Activated CD8-positive, alpha-beta memory T cell treated with anti-CD3 and anti-CD28 coated beads for 1 hour (primary cell): ENCODE measurements at places on chromosomes 3 and 15.

DNA sequence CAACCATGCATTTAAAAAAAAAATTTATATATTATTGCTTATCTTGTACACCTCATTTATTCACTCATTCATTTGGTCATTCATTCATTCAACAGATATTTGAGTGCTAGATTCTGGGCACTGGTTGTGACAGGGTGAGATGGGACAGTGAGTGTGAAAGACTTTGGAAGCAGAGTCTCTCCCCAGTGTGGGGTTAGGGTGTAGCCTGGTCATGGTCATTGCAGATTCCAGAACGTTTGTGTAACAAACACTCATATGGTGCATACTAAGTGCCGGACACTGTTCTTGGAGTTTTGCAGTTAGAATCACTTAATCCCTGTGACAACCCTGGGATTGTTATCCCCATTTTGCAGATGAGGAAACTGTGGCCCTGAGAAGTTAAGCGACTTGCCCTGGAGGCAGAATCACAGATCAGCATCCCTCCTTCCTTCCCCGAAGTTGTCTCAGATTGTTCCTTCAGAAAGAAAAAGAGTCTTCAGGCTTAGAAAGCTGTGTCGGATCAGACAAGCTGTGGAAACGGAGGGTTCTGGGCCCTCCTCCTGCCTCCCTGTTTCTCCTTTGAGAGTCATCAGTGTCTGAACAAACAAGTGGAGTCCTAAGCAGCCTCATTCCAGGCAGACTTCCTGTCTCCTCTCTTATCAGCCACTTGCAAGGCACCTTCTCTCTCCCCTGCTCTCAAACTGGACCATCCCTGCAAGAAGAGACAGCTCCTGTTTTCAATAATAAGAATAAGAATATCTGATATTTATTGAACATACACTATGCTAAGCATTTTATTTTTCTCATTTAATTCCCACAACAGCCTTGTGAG lies 6.3 kb downstream of the LOXL1 start:
- DNase-seq, result no peak

DNA sequence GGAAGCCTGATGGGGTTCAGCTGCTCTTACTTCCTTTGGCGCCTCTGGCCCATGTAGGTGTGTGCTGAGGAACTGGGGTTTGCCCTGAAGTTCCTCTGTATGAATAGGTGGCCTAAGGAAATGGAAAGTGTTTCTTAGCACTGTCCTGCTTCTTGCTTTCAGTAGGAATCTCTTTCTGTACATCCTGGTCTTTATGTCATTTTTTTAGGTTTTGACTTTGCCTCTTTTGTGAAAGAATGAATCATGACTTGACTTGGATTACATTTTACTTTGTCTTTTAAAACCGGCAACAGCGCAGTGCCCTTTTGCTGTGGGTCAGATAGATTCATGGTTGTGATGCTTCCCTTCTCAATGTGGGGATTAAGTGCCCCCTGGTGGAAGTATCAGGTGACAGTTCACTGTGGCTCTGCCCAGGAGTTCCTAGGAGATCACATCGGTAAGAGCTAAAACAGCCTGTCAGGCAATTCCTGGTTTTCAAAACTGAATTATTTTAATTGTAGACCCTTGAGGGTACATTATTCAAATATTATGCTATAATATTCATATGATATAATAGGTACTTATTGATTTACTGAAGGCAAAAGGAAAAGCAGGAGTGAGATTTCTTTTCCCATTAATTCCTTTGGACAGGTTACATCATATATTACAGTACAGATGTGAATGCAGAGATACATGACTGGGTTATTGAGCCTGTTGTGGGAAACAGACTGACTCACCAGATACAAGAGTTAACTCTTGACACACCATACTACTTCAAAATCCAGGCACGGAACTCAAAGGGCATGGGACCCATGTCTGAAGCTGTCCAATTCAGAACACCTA lies 95.4 kb downstream of the HCN4 start:
- DNase-seq, result no peak

DNA sequence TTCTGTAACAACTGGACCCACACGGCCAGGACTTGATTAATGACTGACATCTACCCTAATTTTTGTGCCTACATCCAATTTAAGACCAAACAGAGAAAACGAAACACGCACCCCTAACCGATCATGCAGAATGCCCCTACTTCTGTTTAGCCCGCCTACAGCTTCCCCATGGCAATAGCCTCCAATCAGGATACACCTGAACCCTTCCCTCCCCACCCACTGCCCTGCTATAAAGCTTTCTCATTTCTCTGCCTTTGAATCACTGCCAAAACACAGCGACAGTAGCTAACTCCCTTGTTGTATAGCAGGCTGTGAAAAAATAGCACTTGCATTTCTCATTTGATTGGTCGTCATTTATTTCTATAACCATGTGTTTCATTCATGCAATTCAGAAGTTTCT lies 45.2 kb upstream of the DPPA4 start:
- no peak for DNase-seq

DNA sequence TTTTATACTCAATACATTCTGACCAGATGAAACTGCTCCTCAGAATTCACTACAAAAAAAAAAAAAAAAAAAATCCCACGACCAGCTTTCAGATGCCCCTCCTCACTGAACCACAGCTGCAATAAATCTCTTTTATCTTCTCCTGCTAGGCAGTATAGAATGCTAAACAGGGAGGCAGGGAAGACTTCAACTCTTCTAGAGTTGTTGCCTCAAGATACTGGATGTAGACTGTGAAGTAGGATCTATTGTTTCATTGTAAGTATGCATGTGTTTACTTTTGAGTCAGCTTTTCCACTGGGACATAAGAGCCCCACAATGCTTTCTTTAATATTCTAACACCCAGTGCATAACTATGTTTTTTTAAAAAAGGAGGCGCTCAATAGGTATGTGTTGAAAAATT lies 401.4 kb downstream of the TBL1XR1 start:
- DNase-seq, result no peak

- DNase-seq, result no peak
Measured at GRCh38 chr3:167830007-167830406, 94.5 kb downstream of the SERPINI1 start.

GRCh38 chr15:66784174-66784573 lies 82.1 kb downstream of the SMAD6 start:
- no peak for DNase-seq

DNA sequence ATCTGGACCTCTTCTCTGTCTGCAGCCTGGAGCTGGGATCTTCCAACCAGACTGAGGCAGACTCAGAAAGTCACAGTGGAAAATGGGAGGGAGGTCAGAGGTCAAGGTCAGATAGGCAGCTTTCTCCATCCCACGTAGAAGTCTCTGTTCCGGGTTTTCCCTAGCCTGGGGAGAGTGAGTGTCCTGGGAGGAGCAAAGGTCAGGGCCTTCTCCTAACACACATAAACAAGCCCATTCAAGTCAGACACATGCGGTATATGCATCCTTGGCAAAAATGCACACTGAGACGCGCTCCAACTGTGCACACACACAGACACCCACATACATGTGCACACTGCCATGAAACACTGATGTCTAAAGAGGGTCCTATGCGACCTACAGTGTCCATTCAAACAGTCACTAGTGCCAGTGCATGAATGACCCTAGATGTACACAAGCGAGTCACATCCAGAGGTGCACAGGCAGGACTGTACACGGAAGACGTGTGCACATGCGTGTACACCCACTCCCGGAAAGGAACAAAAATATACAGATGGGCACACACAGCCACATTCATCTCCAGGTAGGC lies 681 bp downstream of the TWF2 start:
- DNase-seq, result no peak
